HEK293T (cell line): ENCODE measurements at places on chromosomes 5 and 9.

- no peak for DNase-seq
These were observed 1425.4 kb downstream of the FOXD4L5 start for GRCh38 chr9:63859475-63860215.

- peak; percentile 62 for DNase-seq
These were observed 9.2 kb upstream of the LCN15 start for GRCh38 chr9:136773386-136774044.

GRCh38 chr9:33166231-33167083, 679 bp downstream of the B4GALT1 start:
- peak; percentile 52 for DNase-seq

DNA sequence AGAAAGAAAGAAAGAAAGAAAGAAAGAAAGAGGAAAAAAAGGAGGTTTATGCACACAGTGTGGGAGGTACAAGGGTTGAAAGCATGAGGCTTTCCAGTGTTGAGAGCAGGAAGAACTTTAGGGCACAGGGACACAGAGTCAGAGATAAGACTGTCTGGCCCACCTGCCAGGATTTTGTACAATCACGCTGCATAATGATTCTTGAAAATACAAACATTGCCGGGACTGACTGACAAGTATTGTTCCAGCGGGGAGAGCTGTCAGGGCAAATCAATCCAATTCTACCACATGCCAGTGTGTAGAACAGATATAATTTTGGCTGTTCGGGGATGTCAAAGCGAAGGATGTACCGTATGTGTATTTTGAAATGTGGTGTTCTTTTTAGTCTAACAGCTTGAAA, 254.7 kb downstream of the NTRK2 start:
- DNase-seq = no peak

GRCh38 chr9:5811751-5812150, 21.2 kb downstream of the ERMP1 start:
- DNase-seq = no peak

- DNase-seq = no peak
These were observed 518.4 kb downstream of the TAF11L14 start for GRCh38 chr5:18152671-18153070.

- DNase-seq = no peak
These were observed 703 bp downstream of the FAM120AOS start for GRCh38 chr9:93452710-93453046.

DNA sequence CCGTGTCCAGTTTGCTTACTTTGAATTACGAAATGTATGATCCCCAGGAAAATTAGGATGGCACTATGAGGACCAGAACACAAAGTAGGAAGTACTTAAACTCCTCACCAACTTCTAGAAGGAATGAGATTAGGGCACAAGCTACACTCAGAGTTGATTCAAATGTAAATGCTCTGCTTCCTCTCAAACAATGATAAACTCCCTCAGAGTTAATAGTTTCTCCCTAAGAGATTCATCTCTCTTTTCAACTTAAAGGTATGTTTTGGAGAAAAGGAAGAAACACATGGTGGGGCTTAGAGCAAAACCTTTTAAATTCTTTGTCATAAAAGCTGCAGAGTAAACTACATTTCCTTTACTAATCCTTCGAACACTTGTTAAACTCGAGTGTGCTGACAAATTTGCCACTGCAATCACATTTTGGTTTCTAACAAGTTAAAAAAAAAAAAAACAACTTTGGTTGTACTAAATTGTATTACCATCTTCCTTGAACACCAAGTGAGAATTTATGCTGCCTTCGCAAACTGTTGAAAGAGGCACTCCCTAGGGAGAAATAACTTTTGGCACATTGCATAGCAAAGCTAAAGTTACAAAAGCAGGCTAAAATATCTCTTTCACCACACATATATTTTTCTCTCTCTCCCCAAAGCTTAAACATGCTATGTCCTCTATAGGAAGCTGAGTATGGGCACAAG, 66.6 kb downstream of the DENND1A start:
- DNase-seq = no peak

DNA sequence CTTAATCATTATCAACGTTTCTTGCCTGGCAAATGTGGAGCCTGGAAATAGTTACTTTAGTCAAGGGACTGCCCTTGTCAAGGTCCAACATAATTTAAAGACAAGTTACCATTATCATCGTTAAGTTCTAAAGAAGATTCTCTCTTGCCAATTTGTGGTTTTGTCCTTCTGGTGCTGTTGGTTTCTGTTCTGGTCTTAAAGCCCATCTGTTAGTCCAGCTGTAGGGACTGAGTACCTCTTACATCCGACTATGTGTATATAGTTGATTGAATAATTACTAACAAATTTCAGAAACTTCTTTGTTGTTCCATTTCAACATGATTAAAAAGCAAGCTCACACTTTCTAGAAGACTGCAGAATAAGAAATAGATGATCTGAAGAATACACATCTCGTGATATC, 1854.9 kb downstream of the MAT2B start:
- DNase-seq = no peak

DNA sequence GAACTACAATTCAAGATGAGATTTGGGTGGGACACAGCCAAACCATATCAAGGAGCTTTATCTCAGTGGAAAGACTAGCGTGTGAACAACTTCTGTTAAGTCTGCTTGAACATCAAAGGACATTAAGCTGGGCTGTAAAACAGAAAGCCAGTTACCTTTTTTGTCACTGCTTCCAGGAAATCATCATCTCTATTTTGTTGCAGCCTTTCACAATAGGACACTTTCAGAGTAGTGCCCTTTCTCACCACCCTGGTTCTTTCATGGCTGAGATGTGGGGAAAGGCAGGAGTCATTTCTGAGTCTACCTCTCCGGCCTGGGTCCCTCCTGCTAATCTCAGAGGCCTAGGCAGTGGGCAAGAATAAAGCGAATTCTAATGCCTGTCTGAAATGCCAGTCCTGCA, 96.2 kb upstream of the PPP1R2B start:
- DNase-seq = no peak

GRCh38 chr9:86945728-86946200, 1.5 kb downstream of the GAS1 start:
- DNase-seq = no peak

GRCh38 chr9:107054146-107054545, 191.2 kb downstream of the ZNF462 start:
- DNase-seq = no peak

- DNase-seq = no peak
These were observed 12.8 kb upstream of the TMEM245 start for GRCh38 chr9:109132567-109133021.

GRCh38 chr5:114390431-114390830, 28.6 kb downstream of the KCNN2 start:
- DNase-seq = no peak

DNA sequence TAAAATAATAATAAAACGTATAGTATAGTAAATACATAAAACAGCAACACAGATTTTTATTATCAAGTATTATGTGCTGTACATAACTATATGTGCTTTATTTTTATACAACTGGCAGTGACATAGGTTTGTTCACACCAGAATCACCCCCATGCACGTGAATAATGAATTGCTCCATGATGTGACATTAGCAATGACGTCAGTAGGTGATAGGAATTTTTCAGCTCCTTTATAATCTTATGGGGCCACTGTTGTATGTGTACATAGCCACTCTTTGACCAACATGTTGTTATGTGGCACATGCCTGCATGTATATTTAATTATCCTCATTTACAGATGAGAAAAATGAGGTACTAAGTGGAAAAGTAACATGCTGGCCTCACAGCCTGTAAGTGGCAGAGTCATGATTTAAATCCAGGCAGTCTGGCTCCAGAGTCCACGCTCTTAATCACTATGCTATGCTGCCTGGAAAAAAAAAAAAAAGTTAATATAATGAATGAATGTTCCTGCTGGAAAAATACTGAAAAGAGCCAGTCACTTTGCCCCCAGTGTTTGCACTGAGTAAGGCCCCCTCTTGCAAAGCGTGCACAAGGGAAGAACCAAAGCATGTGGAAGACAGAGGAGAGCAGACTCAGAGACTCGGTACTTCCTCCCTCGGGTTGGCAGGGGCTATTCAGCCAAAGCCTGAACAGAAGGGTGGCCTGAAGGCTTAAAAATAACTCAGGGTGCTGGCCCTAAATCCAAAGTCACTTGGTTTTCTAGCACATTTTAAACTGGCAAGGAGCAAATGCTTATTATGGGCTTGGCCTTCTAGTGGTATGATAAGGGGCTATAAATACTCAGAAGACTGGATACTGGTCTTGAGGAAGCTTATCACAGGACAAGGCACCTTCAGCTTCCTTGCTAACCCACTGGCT, 206.8 kb downstream of the GLIS3 start:
- DNase-seq = no peak

DNA sequence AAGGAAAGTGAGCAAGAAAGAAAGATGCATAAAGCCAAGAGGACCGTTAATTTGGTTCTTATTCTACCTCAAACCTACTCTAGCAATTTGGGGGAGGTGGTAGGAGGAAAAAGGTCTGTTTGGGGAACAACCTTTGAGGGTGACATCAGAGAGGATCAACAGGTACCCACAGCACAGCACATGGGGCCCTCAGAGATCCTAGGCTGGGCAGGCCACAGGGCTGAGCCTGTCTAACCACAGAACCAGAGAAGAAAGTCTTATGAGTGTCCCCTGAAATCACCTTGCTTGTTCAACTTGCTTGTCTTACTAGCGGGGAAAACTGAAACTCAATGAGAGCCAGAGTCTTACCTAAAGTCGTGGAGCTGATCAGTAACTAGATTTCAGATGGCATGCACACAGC, 385.2 kb downstream of the SPOCK1 start:
- no peak for DNase-seq

GRCh38 chr9:79007701-79008483, 563.9 kb upstream of the TLE4 start:
- no peak for DNase-seq

DNA sequence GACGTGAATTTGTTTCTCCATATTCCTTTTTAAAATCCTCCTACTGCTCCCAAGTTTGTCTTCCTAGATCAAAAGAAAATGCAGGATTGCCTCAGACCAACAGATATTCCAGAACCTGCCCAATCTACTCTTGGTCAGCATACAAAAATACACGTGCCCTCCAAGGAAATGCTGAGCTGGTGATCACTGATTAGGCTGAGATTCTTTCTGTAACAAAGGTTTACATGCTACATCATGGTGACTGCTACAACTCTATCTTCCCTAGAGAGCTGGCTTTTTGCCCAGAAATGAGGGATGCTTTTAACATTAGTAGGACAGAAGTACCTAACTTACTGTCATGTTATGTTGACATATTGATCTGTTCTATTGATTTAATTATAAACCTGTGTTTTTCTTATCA, 35.5 kb downstream of the OR2Y1 start:
- no peak for DNase-seq
